ENCODE measurements at places on chromosomes 5 and 9. TPM values are rescaled to one million over a fixed set of nuclear protein-coding genes. Genes with fewer than 3 reads are reported as not detected.

ADGRV1 gene
- 0.49 TPM for total RNA-seq

HSD17B3 gene
- 0.39 TPM for total RNA-seq

ASB6 gene
- total RNA-seq, result 14.3 TPM

SLC36A3 gene
- not detected for total RNA-seq

ADAMTSL2 gene
- total RNA-seq, result 0.10 TPM

LVRN gene
- 0.08 TPM for total RNA-seq

ADAMTS12 gene
- total RNA-seq, result 0.15 TPM

DNA sequence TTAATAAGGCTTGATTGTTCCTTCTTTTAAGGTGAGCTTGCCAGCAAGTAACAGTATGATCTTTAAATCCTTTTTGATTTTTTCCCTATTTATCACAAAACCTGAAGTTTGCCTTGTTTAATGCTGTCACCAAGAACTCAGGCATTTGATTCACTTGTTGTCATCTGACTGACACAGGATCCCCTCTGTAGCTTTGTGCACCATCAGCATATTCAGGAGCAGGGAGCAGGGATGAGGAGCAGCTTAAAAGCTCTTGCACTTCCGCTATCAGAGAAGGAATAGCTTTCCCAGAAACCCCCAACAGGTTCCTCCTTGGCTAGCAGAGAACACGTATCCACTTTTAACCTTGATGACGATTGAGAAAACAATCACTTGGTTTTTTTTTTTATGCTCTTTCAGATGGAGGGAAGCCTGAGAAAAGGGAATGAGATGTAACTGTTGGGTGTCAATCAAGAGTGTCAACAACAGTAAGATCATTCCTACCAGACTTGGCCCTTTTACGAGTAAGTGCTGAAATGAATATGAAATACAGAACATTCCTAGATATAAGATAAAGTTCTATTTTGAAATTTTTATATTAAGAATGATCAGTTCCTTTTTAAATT lies 433.1 kb upstream of the CDH18 start:
- DNase-seq, result no peak

GRCh38 chr9:85743275-85744128 lies 1.7 kb upstream of the AGTPBP1 start:
- peak; percentile 60 for DNase-seq

- no peak for DNase-seq
Measured at GRCh38 chr5:150619359-150620230, 20.9 kb upstream of the SYNPO start.

DNA sequence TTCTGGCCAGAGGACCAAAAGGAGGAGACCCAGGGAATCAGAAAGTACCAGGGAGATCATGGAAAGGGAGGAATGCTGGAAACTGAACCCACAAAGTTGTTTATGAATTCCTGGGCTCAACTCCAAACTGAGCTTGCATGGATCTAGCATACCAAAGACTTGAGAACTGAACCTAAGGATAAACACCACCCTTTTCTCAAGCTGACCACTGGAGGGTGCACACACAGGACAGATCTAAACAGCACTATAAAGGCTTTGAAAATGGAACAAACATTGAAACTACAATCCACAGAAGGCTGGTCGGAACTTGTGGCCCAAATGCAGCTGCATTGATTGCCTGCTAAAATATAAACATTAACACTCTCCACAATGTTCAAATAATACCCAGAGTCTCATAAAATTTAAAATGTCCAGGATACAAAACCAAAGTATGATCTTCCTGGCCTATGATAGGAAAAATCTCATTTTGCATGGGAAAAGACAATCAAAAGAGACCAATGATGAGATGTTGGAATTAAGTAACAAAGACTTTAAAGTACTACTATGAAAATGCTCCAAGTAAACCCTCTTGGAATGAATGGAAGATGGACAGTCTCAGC lies 15.6 kb upstream of the IRF1 start:
- DNase-seq, result no peak

DNA sequence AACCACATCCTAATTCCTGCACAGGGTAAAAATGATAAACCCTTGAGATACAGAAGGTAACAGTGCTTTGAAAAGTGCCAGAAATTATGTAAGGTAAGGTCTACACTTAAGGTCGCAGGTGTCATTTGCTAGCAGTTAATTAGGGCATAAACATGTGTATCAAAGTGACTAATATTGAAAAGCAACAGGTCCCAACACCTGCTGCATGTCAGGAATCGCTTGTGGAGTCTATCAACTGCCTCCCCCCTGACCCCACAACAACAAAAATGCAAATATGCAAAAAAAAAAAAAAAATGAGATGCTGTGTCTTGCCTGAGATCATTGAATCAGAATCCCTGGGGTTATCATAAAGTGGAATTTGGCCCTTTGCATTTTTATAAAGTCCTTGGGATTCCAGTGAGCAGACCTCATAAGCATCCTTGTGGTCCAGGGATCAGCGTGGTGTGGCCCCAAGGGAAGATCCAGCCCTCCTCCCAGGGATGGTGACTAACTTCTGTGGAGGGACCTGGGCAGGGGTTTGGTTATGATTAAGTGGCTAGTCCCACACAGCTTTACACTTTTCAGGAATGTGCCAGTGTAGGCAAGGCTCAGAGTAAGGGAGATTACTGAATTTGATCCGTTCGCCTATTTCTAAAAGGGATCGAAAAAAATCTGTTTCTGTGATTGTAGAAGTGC lies 92.5 kb upstream of the TNFSF8 start:
- DNase-seq, result no peak

- DNase-seq, result no peak
Measured at GRCh38 chr5:115602591-115603125, 379 bp upstream of the TICAM2 start.

- no peak for DNase-seq
Measured at GRCh38 chr9:15310107-15310850, 3.3 kb upstream of the TTC39B start.

Measured in Panc1 (cell line).